Right renal pelvis (tissue), 4 donors: ENCODE measurements at places on chromosomes 11 and 22. TPM values are rescaled to one million over a fixed set of nuclear protein-coding genes. Genes with fewer than 3 reads are reported as not detected.

The OR4D5 gene
- polyA plus RNA-seq = not detected

DNA sequence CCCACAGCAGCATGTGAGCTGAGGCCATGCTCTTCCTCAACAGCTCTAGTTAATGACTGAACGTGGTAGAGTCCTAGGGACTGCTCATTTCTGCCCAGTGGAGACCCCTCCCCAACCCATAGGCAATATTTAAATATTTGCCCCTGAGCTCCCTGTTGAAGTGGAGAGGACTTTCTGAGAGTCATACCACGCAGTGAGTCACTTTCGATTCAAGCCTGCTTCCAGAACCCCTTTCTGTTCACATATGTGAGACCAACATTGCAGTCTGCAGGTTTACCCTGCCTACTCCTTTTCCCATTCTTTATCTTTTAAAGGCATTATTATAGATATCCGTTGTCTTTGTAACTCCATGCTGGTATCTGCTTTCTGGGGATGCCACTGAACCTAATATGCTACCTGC lies 946.3 kb downstream of the JRKL start:
- no peak for DNase-seq

GRCh38 chr22:48531761-48532435 lies 1295.8 kb downstream of the BRD1 start:
- DNase-seq = no peak

DNA sequence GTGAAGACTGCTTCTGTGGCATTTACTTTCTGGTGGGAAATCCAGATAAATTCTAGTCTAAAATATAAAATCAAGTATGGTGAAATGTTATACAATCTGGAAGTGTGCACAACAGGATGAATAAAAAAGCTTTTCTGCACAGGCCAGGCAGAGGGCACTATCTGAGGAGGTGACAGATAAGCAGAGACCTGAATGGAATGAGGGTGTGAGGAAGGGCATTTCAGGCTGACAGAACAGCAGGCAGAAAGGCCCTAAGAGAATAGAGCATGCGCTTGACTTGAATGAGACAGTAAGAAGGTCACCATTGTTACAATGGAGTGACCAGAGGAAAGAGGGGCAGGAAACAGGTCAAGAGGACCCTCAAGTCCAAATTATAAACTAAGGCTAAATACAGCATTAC lies 33.6 kb upstream of the FNBP4 start:
- no peak for DNase-seq

GRCh38 chr11:118370774-118371173 lies 11.4 kb downstream of the UBE4A start:
- no peak for DNase-seq
